ENCODE measurements at places on chromosomes 11 and 22.
A peak's percentile ranks its signal among the peaks of the same experiment; 100 is the strongest.

DNA sequence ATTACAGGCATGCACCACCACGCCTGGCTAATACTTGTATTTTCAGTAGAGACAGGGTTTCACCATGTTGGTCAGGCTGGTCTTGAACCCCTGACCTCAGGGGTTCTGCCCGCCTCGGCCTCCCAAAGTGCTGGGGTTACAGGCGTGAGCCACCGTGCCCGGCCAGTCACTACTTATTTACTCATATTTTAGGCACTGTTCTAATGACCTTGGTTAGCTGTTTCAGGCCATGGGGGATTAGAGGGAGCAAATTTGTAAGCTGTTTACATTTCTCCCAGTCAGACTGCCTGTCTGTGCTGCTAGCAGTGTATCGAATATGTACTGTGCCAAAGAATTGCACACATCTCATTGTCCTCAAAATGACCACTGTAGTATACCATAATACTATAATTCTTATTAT, 32.7 kb upstream of the PACSIN2 start:
- no peak for DNase-seq

- DNase-seq: no peak
These were observed 19.2 kb downstream of the P2RX3 start for GRCh38 chr11:57357310-57357709.

GRCh38 chr22:48806227-48806781, 1021.4 kb downstream of the BRD1 start:
- DNase-seq: no peak

DNA sequence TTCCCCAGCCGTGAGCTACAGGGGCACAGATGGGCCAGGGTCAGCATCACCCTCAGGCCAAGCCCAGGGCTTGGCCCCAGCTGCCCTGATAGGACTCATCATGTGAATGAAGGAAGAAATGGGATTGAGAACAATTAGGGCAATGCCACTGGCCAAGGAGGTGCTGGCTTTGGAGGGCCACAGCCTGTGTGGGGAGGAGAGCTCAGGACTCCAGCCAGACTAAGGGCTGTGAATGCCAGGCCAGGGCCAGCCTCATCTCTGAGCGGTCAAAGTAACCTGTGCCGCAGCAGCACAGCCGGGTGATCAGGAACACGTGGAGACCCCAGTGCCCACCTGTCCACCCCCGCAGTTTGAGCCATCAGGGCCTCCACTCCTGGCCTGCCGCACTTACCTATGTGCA, 10.1 kb downstream of the CHID1 start:
- no peak for DNase-seq

DNA sequence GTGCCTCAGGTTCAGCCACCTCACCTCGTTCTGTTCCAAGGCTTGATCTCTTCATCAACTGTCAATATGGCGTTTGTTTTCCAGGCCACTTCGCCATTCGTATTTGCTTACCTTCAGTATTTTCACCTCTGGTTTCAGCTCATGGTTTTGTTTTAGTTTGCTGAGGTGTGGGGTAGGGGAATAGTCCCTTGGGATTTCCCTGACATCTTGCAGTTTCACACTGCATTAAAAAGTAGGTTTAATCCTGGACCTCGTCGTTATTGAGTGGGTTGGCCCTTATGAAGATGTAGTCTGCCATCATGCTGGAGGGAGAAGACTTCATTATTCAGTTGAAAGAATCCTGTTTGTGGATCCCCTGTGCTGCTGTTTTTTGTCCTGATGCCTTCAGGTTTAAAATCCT, 46.0 kb downstream of the C11orf91 start:
- DNase-seq: no peak

- DNase-seq: peak; percentile 38
These were observed 1.9 kb upstream of the THAP7 start for GRCh38 chr22:21003782-21004181.

DNA sequence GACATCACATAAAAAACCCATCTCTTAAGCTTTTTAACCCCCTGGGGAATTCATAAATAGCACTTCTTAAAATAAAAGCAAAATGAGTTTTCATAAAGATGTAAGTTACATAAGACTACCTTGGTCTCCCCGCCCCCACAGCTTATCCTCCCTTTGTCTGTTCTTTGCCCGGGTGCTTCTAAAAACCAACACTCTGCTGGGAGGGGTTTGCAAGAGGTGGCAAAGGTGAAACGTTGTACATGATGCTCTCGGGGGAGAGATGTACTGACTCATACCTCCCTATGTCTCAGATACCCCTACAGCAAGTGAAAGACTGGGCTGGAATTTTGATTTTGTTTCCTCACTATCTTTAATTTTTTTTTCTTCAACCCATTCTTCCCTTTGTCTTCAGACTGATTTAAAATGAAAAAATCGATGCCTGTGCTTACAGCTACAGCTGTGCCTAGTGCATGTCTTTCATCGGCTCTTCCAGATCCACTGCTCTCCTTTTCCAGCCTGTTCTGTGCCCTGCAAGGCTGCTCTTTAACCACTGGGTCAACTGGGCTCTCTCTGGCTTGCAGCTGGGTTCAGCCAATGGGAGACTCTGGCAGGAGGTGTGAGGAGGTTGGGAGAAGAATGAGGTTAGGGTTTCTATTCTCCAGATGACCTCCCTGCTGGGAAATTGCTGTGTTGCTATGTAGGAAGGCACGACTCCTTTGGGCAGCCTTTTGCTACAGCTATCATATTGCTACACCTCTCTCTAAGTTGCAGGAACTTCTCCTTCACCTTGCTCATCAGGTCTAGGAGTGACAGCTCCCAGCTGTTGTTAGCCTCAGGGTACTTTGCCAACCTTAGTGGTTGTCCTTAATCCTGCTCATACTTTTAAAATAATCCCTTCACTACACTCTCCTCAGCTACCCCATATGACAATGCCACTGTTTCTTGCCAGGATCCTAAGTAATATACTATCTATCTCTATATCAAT, 266.5 kb downstream of the TENM4 start:
- DNase-seq: no peak
